Midbrain (tissue), 1 donor: ENCODE measurements at places on chromosomes 7 and 10.
A peak's percentile ranks its signal among the peaks of the same experiment; 100 is the strongest.

DNA sequence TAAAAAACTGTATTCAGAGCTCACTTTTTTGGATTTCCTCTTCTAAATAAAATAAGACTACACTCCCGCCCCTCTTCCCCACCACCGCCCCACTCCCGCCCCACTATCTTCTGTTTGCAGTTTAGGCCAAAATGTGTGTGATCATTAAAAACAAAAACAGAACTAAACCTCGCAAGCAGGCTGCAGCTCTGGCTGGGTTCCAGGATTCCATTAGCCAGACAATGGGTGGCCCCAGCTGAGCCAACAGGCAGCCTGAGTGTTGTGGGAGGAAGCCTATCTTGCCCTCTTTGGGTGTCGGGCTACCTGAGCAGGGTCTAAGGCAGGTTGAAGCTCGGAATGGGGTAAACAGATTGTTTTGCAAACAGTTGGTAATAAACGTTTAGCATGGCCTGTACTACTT, 41.7 kb downstream of the ARL4A start:
- peak; percentile 40 for DNase-seq

- DNase-seq = no peak
Measured at GRCh38 chr10:33164060-33164709, 170.3 kb downstream of the NRP1 start.

DNA sequence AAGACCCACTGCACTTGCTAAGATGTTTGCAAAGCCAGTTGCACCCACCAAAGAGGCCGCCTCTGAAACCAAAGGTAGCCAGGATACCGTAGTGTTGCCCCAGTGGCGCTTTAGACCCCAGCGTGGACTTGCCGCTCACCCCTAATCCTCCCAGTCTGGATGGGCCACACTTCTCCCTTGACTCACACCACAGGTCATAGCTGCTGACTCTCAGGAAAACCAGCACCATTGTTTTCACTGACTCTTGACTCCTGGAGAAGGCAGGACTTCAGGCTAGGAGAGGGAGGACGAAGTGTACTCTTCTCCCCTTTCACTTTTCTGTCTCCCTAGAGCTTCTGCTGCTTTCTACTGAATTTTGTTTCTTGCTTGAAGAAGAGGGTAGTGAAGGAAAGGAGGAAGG, 22.3 kb downstream of the RAB19 start:
- DNase-seq = no peak

GRCh38 chr10:23694446-23694920, 255.6 kb downstream of the OTUD1 start:
- peak; percentile 3 for DNase-seq

DNA sequence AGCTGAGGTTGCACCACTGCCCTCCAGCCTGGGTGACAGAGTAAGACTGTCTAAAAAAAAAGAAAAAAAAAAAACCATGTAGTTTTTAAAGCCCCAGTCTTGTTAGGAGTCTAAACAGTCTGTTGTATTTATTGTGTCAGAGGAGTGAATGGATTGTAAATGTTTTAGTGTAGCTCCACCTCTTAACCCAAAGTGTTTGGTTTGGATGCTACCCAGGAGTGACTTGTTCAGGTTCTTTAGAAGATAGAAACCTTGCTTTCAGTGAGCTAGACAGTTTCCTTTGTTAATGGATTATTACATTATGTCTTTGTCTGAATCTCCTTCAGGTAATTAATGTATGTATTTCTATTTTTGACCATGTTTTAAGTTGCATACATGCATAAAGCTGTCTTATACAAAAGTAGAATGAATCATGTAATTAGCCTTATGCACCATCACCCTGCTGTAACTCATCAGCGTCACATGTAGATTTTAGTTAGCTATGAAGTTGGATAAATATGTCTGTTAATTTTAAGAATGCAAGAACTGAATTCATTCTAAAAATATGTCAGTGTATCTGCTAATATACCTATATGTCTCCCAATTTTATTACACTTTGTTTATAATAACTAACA, 97.7 kb downstream of the TAF3 start:
- no peak for DNase-seq

- no peak for DNase-seq
Measured at GRCh38 chr7:110548372-110548771, 542.6 kb upstream of the LRRN3 start.

GRCh38 chr7:77866370-77866769, 67.8 kb downstream of the PHTF2 start:
- no peak for DNase-seq

GRCh38 chr10:73623056-73623455, 18.2 kb downstream of the MYOZ1 start:
- DNase-seq = no peak

- no peak for DNase-seq
Measured at GRCh38 chr10:77836299-77836820, 90.2 kb downstream of the DLG5 start.

DNA sequence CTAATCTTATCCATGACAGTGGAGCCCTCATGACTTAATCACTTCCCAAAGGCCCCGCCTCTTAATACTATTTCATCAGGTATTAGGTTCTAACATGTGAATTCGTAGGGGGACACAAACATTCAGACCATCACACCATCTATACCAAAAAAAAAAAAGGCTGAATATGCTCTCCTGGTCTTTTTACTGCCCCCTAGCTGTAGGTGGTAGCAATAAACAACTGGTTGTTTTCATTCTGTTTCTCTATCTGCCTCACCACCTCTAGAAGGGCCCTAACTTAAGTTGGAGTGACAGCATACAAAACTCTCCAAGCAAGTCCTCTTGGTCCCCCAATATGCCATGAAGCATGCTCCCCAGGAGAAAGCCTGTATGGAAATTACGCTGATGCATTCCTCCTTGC, 94.1 kb downstream of the GRM8 start:
- no peak for DNase-seq

GRCh38 chr7:27179030-27179429, 4.9 kb upstream of the HOXA10 start:
- no peak for DNase-seq

- no peak for DNase-seq
Measured at GRCh38 chr10:62589689-62590088, 214.8 kb upstream of the ADO start.

GRCh38 chr10:13382703-13383398, 34.8 kb upstream of the SEPHS1 start:
- DNase-seq = no peak

- no peak for DNase-seq
Measured at GRCh38 chr7:66277492-66277891, 72.4 kb downstream of the TPST1 start.

- no peak for DNase-seq
Measured at GRCh38 chr7:40836218-40836617, 701.4 kb downstream of the SUGCT start.

DNA sequence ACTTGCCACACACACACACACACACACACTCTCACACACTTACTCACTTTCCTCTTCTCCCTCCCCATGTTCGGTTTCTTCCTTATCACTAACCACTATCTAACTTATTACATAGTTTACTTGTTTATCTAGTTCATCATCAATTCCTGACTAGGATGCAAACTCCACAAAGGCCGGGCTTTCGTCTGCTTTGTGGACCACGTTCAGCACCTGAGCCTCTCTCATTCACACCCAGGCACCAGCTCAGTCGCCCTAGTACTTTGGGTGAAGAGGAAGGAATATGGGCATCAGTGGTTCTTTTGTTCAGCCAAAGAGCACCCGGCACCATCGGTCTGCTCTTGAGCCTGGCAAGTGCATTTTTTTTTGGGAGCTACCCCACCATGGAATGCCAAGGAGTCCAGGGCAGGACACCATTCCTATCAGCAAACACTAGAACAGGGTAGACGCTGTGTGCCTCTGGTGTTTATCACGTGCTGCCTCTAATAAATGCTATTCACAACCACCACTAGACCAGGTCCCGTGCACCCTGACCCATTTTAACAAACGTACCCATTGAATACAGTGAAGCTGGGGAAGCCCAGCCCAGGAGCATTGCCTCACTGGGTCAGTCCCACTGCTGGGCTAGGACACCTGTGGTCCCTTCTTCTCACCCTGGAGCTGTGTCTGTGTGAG, 2.2 kb downstream of the C10orf67 start:
- no peak for DNase-seq

DNA sequence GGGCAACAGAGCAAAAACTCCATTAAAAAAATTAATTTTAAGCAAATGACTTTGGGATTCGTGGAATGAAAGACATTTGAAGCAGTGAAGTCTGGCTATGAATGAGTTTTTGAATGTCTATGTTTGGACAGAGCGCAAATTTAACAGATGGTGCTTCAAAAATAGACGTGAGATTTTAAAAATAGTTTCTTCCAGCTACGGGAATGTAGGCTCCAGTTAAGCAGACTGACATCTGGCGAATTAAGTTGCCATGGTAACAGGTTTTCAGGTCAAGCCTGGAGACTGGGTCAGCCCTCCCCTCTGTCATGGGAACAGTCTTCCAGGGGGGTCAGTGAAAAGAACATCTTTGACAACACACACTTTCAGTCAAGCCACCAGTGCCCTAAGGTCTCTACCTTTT, 62.0 kb downstream of the MYOF start:
- no peak for DNase-seq

DNA sequence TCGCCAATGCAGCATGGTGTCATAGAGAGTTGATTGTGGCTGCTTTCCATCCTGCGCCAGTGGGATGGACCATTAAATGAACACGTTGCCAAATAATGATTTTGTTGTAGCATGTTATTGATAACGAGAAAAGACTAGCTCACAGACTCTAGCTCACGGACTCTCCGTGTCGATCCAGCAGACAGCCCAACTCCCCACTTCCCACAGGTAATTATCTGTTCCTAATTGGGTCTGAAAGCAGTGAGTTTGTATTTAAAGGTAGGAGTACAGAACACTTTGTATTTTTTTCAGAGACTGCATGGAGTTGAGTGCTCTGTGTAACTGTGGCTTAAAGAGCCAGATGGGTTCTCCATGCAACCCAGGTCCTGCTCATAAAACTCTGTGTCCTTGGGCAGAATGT, 1250.5 kb downstream of the TYW1 start:
- DNase-seq = no peak

GRCh38 chr10:90136731-90137316, 435.4 kb downstream of the KIF20B start:
- no peak for DNase-seq

DNA sequence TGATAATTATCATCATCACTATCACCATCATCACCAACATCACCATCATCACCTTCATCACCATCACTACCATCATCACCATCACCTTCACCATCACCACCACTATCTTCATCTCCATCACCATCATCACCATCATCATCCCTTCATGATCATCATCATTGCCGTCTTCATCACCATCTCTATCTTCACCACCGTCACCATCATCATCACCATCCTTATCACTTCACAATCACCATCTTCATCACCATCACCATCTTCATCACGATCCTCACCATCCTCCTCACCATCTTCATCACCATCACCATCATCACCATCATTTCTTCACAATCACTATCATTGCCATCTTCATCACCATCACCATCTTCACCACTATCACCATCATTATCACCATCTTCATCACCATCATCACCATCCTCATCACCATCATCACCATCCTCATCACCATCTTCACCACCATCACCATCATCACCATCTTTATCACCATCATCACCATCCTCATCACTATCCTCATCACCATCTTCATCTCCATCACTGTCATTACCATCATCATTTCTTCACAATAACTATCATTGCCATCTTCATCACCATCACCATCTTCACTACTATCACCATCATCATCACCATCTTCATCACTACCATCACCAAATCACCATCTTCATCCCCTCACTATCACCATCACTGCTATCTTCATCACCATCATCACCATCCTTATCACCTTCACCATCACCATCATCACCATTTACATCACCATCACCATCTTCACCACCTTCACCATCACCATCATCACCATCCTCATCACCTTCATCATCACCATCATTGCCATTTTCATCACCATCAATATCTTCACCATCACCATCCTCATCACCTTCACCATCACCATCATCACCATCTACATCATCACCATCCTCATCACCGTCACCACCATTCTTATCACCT, 72.4 kb upstream of the DNAAF5 start:
- no peak for DNase-seq
